ENCODE measurements at places on chromosomes 4 and X.

DNA sequence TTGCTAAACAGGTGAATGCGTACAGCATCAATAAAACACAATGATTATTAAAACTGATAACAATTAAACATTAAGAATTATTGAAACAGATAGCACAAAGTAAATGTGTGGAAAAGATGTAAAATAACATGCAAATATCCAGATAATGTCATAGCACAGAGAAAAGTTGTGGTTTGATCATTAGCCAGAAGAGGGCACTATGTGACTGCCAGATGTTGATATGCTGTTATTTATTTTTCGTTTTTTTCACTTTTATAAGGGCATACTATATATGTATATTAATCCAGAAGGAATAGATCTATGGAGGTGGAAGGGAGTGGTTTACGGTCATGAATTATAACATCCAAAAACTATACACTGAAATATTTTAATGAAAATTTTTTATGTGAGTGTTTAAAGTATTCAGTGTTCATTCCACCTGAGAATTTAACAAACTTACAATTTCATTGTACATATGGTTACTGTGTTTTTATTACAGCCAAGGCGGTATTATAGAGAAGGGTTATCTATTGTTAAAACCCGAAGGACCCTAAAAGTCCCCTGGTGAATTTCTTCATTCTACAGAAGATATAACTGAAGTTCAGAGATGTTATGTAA lies 211.9 kb upstream of the UGT8 start:
- DNase-seq: no peak

DNA sequence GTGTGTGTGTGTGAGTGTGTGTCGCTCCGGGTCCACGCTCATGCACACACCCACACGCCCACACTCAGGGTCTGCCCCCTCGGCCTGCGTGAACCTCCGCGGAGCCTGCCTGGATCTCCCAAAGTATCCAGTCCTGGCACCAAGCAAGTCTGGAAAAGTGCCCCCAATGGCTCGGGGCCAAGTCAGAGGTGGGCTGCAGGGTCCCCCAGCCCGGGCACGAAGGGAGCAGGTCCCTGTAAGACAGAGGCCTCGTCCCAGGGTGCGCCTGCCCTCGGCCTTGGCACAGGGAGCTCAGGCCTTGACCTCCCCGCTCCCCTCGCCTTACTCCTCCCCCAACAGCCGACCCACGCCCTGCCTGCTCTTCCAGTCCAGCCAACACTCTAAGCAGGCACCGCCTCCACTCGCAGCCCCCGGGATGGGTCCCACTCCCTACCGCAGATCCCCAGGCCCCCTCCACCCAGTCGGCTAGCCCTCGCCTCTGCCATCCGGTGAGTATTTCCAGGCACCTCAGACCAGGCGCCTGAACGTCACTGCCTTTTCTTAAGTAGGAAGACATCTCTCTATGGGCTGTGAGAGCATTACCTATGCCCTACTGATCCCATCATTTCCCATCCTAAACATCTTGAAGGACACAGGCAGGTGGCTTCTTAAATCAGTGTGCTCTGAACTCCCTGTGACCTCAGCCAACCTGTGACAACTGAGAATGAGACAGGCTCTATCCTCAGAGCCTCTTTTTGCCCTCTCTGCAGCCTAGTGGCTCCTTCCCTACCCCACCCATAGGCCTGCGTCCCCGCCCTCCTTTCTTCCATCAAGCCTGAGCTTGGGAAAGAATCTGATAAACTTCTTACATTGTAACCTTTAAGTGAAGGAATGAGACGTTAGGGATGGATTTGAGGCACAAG lies 704 bp downstream of the FAM114A1 start:
- DNase-seq: no peak

DNA sequence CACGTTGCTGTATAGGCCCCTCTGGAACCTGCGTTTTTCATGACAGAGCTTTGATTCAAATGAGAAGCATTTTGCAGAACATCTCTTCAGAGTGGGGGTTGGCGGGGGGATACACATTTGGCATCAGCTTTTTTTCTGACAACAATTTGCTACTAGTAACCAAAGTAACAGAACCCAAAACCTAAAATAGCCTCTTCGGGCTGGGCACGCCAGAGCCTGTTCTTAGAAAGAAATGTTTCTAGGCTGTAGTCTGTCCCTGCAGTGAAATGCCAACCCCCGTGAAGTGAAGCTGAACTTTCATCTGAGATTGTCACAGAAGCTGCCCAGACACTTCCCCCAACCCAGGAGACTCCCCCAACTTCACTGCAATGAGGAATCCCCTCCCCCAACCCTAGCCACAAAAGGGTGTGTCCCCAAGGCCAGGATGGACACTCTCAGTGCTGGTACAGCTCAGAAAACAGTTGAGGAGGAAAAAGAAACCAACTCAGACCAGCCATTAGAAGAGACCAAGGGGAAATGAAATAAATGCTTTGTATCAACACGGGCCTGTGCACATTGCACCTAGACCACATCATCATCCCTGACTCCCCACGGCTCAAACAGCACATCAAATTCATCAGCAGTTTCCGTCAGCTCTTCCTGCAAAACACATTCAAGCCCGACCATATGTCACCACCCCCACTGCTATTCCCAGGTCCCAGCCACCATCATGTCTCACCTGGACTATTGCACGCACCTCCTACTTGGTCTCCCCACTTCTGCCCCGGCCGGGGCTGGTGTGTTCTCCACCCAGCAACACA lies 8.4 kb upstream of the MAN2B2 start:
- DNase-seq: no peak

- DNase-seq: no peak
Measured at GRCh38 chr4:33063241-33063640, 2343.1 kb downstream of the PCDH7 start.

GRCh38 chrX:9586992-9587392 lies 122.1 kb downstream of the TBL1X start:
- DNase-seq: no peak

DNA sequence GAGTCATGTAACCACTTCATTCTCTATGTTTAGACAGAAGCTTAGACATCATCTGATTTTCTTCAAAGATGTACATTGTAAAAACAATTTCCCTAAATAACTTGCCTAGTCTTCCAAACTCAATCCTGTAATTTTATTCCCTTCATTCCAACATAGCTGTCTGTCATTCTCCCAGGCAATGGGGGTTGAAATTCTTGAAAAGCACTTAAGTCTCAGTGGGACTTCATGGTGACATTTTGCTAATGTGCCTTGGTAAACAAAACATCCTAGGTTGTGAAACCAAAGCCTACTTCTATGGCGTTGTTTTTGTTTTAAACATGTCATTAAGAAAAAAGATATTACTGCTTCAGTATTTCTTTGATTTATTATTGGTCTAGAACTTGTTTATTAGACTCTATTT lies 122.0 kb upstream of the NRK start:
- no peak for DNase-seq

DNA sequence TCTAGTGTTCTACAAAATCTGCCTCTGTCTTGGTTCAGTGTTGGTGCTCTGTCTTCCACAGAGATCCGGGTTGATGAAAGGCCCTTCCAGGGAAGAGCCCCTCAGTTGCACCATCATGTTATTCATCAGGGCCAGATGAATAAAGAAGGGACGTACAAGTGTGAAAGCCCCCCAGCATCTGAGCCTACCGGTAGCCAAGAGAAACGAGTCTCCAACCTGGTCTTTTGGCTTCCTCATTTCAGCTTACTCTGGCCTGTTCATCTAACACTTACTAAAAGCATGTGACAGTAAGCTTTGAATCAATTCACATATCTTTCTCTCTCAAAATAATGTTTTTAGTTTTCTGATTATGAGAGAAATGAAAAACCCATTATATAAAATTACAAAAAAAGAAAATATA lies 19.2 kb downstream of the MEPE start:
- DNase-seq: no peak

- DNase-seq: no peak
Measured at GRCh38 chr4:152417673-152418072, 118.2 kb downstream of the FBXW7 start.

DNA sequence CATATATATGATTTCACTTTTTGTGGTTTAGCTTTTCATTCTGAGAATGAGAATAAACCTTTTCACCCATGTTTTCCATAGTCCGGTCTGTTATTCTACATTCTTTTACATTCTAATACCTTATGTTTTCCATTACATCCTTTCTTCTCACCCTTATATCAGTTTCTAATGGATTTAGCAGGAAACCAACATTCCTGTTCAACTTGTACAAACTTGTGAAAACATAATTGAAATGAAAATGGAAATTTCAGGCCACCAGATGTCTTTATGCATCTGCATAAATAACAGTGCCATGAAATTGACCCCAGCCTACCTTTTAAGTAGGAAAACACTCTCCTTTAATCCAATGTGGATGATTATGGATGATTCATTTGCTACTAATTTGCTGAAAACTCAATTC lies 494.8 kb upstream of the ZFP42 start:
- no peak for DNase-seq

DNA sequence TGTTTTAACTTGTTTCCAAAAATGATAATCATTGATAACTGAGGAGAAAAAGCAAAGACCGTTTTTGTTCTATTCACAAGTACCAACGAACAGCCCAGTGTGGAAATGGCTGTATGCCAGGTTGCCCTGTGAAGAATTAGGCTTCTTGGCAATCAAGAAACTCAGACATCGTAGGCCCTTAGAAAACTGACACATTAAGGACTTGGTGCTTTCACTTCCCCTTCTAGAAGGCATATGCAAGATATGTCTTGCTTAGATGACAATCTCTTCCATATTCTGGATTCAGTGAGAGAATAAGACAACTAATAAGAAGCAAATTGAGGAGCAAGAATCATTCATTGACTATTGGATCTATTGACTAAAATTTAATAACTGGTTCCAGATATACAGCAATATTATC lies 56.6 kb downstream of the ANAPC10 start:
- DNase-seq: no peak

DNA sequence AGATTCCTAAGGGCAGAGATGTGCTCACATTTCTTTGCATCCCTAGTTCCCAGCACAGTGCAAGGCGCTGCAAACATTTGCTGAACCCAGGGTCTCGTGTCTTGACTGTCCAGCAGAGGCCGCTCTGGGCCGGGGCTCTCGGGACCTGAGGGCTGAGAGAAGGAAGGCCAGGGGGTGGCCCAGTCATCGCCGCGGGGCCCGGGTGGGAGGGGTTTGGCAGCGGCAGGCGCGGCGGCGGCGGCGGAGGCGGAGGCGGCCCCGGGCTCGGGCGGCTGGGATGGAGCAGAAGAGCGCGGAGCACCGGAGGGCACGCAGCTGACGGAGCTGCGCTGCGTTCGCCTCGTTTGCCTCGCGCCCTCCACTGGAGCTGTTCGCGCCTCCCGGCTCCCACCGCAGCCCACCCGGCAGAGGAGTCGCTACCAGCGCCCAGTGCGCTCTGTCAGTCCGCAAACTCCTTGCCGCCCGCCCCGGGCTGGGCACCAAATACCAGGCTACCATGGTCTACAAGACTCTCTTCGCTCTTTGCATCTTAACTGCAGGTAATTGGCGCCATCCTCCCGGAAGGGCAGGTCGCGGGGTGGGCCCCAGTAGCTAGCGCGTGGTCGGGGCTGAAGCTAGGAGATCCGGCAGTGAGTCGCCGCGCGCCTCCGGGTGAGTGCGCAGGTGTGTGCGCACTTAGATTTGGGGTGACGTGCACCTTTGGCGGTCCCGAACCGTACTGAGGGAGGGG lies at the start of gene PARM1:
Gene PARM1, plus strand, starts transcription at position 285 of the 730 bp plus-strand sequence. Its CDS starts 212 bp downstream, at position 497.
- no peak for DNase-seq

- no peak for DNase-seq
Measured at GRCh38 chrX:17559728-17560379, 177.4 kb upstream of the SCML1 start.

DNA sequence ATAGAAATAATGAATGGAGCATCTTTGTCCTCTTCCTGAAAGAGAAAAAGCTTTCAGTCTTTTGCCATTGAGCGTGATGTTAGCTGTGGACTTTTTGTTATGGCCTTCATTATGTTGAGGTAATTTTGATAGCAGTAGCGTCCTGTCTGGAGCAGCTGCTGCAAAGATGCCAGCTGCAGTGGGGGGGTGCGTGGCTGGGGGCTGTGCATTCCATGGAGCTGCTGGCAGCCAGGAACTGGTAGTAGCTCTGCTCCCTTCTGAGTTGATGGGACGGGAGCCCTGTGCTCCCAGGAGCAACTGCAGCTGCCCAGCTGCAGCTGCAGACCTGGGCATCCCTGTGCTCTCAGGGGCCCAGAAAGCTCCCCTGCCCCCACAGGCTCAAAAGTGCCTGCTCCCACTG lies 50.4 kb downstream of the CCDC160 start:
- no peak for DNase-seq

DNA sequence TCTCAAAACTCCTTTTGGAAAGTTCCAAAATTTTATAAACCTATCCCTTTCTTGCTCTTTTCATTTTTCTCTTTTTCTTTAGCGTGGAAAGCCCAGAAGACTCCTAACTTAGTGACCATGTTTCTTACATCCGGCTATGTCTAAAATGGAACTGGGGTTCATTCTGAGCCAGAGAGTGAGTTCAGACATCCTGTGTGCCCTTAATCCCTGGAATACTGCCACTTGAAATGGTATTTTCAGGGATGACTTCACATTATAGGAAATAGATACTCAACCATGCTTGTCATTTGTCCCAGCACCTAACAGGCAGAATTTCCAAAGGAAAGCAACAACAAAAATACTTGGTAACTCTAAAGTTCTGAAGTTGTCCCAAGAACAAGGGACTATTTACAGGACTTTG lies 379.6 kb downstream of the ARHGAP24 start:
- no peak for DNase-seq

Measured in stimulated activated CD8-positive, alpha-beta memory T cell treated with anti-CD3 and anti-CD28 coated beads, Interleukin-7, amount 100 ng/mL, for 4 hours (primary cell).